ENCODE measurements at places on chromosomes 5 and 9.
A peak's percentile ranks its signal among the peaks of the same experiment; 100 is the strongest.

GRCh38 chr5:64653766-64654560 lies 36.3 kb upstream of the SHISAL2B start:
- no peak for DNase-seq

GRCh38 chr5:35212122-35212982 lies 17.9 kb downstream of the PRLR start:
- no peak for DNase-seq

DNA sequence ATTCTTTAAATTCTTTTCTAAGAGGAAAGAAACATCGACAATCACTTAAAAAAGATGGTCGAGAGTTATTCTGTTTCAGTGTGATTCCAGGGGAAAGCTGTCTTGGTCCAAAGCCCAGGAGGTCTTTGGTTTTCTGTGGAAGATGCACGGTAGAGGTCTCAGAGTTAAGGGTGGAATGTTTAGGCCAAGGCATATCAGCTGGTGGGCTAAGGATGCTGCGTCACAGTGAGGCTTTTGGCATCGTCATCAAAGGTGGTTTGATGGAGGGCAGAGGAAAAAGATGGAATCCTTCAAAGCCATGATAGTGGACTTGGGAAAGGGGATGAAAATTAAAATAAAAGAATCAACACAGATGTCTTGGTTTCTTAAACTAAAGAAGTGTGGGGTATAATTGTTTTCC lies 137.3 kb upstream of the ANKH start:
- no peak for DNase-seq

GRCh38 chr9:96725576-96725975 lies 52.3 kb downstream of the ZNF510 start:
- no peak for DNase-seq

DNA sequence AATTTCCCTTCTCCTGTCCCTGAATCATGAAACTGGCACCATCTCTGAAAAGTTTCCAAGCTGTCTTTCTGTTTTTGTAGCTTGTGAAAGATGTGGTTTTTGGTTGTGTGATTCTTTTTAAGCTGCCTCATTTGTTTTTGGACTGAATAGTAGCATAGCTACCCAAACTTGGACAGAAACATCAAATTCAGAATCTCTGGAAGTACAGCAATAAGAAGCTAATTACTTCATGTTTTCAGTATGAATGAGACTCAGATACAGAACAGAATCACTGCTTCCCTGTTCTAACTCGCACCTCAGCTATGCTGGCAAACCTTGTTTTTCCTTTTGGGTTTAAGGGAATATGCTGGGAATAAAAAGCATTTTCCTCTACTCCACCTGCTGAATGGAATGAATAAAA lies 101.0 kb downstream of the FGF1 start:
- DNase-seq: no peak

GRCh38 chr5:92308679-92309078 lies 925.6 kb upstream of the ARRDC3 start:
- DNase-seq: no peak

- DNase-seq: no peak
Observed at GRCh38 chr9:124281931-124282371, 24.2 kb downstream of the NEK6 start.

GRCh38 chr5:33315189-33315588 lies 125.6 kb upstream of the TARS1 start:
- DNase-seq: no peak

- no peak for DNase-seq
Observed at GRCh38 chr5:8827696-8828095, 718.2 kb downstream of the SEMA5A start.

DNA sequence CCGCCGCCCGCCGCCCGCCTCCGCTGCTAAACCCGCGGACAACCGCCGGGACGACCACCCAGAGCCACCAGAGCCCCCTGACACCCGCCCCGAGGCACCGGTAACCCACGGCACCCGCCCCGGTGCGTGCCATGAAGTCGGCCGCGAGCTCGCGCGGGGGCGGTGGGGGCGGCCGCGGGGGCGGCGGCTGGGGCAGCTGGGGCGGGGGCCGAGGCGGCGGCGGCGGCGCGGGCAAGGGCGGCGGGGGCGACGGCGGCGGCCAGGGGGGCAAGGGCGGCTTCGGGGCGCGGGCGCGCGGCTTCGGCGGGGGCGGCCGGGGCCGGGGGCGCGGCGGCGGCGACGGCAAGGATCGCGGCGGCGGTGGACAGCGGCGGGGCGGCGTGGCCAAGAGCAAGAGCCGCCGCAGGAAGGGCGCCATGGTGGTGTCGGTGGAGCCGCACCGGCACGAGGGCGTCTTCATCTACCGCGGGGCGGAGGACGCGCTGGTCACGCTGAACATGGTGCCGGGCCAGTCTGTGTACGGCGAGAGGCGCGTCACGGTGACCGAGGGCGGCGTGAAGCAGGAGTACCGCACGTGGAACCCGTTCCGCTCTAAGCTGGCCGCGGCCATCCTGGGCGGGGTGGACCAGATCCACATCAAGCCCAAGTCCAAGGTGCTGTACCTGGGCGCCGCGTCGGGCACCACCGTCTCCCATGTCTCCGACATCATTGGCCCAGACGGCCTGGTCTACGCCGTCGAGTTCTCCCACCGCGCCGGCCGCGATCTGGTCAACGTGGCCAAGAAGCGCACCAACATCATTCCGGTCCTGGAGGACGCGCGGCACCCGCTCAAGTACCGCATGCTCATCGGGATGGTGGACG lies 499 bp downstream of the FBLL1 start:
- no peak for DNase-seq

DNA sequence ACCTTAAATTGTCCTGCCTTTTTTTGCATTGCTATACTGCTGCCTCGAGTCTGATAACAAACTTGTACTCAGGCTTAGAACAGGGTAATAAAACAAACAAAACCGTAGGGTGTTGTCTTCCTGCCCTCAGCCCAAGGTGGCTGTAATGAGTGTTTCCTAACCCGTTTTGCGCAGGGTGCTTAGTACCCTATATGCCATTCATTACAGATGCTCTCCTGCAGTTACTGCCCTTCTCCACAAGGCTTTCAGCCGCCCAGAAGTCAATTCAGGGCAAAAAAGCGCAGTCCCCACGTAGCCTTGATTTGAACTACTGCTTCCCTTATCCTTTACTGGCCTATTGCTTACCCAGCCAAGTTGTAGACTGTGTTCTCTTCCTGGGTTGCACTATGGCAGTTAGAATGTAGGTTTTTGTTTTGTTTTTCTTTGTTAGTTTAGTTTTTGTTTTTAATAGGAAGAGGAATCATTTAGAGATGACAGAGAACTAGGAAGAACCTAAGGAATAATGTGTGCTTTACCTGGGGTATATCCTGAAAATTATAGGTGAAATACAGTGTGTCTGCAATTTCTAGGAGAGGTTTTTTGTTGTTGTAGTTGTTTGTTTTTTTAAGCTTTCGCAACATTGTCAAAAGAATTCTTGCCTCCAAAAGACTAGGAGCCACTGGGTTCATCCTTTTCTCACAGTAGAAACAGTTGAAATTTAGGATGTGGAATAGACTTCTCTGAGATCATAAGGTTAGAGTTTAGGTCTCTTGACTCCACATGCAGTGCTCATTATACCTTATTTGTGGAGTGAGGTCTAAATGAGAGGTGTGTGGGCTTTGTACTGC lies 1.3 kb downstream of the HMGXB3 start:
- no peak for DNase-seq

GRCh38 chr5:93275376-93275775 lies 305.6 kb downstream of the NR2F1-AS1 start:
- no peak for DNase-seq

DNA sequence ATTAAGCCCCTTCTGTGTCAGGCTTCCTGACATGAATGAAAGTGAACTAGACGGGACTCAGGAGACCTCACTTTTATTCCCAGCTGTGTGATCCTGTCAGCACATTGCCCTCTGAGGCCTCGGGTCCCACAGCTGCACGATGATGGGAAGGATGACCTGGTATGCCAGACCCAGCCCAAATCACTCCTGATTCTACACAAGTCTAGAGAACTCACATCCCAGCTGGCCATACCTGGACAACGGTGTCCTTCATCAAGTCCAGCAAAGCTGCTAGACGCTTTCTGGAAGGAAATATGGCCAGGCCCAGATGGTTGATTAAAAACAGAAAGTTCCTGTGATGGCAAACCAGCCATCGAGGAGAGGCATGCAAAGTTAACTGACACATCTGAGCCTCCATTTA lies 118.0 kb upstream of the FSTL4 start:
- DNase-seq: no peak

DNA sequence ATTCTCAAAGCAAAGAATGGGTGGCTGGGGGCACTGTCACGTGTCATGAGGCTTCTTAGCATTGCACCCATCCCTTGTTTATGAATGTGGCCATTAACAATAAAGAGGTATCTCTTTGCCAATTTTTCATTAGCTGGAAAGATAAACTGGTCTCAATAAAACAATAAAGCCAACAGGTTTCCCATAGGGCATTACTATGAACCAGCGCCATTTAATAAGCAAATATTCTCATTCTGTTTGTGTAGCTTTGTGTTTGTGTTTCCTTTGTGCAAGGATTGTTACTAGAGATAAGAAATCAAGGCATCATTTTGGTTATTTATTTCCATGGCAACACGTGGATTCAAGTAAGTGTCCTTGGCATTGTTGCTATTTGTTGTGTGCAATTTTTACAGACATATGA lies 37.6 kb upstream of the CAST start:
- no peak for DNase-seq

DNA sequence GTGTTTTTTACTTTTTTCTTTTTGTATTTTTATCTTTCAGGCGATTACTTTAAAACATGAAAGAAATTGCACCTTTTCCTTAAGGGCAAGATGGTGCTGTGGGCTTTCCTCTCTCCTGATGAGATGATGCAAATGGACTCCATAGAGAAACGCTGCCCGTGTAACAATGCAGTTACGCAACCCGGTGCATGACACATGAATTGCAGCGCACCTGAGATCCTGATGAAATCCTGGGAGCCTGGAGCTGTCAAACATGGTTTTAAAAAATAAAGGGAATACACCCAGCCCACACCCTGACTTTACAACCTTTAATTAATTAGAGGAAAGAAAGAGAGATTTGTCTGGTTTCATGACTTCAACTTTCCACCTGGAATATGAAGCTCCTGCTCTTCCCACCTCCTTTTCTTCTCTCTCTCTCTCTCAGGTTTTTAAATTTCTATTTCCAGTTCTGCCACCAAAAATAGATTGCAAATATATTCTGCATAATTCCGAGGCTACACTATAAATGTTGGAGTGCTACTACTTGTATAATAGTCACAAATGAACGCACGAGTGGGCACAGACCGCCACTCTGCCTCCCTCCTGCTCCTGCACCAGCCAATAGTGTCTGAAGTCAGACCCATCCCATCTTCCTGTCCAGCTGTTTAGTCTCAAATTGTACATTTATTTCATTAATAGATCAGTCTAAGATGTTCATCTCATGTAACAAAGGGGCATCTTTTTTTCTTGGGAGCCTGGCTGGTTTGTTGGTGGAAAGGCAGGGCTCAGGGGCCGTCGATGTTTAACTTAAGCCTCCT lies 179.1 kb downstream of the AUH start:
- no peak for DNase-seq

DNA sequence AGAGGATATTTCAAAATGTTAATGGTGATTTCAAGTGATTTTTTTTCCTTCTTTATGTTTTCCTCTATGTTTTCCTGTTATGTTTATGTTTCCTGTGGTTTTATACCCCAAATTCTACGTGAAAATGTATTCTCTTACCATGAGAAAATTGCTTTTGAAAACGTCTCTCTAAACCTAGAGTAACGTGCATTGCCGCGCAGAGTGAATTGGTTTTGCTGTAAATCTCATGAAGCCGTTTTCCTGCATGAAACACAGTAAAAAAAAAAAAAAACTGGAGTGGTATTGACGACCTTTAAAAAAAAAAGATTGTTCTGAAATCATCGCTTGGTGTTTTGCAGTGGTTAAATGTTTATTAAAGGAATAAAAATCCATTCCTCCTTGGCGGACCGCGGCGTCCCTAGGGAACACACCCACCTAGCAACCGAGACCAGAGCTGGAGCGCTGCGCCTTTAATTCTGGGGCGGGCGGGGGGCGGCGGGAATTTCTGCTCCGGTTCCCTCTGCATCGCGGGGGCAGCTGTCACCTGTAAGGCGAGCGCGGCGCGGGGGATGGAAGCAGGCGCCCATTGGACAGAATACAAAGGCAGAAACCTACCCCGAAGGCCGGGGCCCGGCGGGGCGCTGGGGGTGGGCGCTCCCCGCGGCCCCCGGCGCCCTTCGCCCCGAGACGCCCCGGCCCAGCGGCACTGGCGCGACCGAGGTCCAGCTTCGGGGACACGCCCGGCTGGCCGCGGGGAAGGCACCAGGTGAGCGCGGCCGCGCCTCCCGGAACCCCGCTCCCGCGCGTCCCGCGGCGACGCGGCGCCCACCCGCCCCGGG lies at the start of gene SOWAHA:
TSS of gene SOWAHA (plus strand) at position 522 of the 818 bp plus-strand sequence. CDS start 320 bp downstream, outside the sequence.
- DNase-seq: peak; percentile 68

- DNase-seq: no peak
Observed at GRCh38 chr5:84168841-84169240, 215.8 kb downstream of the EDIL3 start.

DNA sequence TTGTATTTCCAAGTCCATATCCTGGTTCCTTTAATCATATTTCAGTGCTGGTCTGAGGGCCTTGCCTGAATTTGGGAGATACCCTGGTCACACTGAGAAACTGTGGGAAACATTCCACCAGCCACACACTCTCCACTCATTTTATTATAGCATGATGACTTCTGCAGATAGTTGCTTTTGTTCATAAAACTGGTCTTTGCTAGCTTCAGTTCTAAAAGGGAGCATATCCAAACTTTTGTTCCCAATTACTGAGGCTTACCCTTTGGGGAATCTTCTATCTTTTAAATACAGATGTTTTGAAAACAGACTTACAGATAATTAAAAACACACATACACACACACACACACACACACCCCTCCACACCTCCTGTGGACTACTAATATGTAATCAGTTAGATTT lies 21.0 kb downstream of the DMGDH start:
- DNase-seq: no peak

DNA sequence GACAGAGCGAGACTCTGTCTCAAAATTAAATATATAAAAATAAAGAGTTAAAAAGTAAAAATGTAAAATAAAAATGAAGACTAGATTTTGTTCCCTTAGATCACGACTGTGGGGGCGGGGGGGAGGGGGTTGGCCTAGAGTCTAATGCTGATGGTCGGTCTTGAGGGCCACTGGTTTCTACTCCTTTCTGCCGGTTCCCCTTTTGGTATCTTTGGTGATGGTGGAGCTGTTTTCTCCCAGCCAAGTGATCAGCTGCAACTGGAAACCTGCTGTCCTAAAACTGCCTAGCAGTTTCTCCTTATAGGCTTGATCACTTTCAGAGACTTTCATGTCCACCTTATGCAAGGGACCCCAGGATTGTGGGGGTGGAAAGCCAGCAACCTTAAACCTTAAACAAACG lies 1.1 kb downstream of the SRD5A1 start:
- no peak for DNase-seq

GRCh38 chr5:132313961-132314432 lies 19.8 kb downstream of the SLC22A4 start:
- no peak for DNase-seq

DNA sequence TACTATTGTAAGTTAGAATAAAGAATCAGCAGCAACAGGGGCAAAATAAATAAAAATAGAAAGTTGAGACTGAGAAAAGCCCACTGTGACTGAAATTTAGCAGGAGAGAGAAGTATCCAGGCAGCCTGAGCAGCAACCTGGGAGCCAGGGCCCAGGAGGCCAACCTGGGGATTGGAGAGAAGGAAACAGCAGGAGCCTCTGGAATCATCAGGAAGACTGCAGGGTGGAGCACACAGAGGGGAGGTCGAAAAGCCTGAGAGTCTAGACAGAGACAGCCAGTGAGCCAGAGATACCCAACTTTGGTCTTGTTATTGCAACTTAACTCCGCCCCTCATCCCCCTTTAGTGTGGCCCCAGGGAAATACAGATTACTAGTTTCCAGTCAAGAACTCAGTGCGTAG lies 98.6 kb downstream of the SLC1A3 start:
- DNase-seq: no peak

All from NCI-H2171 (cell line).